Heart right ventricle (tissue), 16 donors: ENCODE measurements at places on chromosomes 7 and 10. TPM values are rescaled to one million over a fixed set of nuclear protein-coding genes. Genes with fewer than 3 reads are reported as not detected.

GRCh38 chr10:1272079-1272776, 216.0 kb downstream of the WDR37 start:
- no peak for DNase-seq

The ZNF212 gene
- total RNA-seq, result 4.7 TPM

- DNase-seq, result no peak
These were observed 50.8 kb downstream of the CH25H start for GRCh38 chr10:89156161-89156835.

- DNase-seq, result no peak
These were observed 333.5 kb downstream of the GPR37 start for GRCh38 chr7:124432009-124432578.

DNA sequence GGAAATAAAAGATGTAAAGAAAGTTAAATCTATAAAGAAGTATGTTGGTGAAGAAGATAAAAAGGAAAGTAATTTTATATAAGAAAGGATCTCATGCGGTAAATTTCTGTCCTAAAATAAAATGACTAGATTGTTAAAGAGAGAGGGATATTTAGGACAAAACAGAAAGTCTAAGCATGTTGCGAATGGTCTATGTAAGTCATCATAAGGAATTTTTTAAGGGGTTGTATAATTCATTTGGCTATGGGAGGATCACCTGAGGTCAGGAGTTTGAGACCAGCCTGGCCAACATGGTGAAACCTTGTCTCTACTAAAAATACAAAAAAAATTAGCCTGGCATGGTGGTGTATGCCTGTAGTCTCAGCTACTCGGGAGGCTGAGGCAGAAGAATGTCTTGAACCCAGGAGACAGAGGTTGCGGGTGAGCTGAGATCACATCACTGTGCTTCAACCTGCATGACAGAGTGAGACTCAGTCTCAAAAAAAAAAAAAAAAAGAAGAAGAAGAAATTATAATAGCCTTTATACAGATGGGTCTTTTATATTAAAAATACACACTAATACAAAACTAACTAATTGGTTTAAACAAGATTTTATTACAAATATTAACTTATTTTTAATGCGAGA, 294.3 kb downstream of the MAGI2 start:
- DNase-seq, result no peak

DNA sequence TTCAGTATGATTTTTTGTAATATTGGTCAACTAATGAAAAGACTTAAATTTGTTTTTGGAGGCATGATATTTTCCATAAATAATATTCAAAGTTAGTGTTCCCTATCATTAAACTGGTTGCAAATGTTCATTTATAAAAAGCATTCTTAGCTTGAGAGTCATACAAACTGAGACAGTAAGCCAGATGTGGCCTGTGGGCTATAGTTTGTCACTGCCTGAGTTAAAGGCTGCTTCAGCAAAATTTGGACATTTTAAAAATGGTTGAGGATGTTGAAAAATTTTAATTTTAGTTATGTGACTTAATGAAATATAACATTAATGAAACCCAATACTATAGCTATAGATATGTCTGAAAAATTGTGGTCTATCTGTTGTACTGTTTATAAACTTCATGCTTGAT, 180.2 kb upstream of the CACNA2D1 start:
- no peak for DNase-seq

- no peak for DNase-seq
These were observed 31.1 kb upstream of the ADD3 start for GRCh38 chr10:109976681-109977080.

GRCh38 chr7:138667535-138668228, 33.5 kb downstream of the SVOPL start:
- no peak for DNase-seq

DNA sequence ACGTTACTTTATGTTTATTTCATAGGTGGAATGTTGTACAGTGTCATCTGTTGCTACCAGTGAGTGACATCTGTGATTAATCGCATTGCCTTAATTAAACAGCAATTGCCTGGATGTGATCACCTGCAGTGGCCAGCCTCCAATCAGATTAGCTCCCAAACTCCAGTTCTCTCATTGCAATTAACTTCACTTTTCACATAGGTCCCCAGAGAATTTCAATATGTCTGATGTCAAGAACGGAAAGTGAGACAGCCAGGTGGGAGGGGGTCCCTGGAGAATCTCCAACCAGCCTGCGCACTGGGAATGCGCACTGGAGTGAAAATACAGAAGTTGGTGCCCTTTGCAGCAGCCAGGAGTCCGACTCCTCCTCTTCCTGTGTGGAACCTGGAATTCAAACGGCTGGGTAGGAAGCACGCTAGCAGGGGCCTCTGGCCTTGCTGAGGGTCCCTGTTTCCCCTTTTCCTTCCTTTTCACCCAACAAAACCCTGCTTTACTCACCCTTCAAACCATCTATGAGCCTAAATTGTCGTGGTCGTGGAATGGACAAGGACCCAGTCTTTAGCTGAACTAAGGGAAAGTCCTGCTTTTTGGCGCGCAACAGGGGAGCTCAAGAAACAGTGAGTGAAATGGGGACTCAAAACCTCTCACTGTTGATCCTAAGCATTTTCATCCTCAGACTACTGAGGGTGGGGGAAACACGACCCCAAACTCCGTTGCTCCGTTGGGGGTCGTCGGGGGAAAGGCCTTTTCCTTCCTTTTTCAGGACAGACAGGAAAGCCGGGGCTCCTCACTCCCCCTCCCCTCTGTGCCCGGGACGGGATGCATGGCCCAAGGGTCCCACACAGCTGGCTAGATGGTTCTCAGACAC, 1355.5 kb upstream of the LRRTM3 start:
- peak; percentile 41 for DNase-seq

The PCLO gene
- 2.1 TPM for total RNA-seq

The PHKG1 gene
- total RNA-seq, result 18.5 TPM

GRCh38 chr7:98281757-98282606, 496 bp downstream of the BRI3 start:
- DNase-seq, result no peak

The PDE1C gene
- total RNA-seq, result 124 TPM

DNA sequence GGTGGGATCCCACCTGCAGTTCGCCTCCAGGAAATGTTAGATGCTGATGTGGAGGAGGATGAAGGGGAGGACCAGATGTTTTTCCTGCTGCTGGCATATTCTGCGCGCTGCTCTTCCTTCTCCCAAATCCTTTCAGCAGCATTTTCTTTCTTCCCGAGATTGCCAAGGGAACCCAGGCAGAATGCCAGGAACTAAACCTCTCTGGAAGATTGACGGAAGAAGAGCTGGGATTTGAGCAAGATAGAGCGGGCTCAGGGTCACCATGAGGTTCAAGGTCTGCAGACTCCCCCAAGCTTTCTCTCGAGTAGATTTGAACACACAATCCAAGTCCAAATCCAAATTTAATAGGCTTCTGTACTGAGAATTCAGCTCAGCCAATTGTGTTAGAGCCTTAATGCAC, 345.2 kb upstream of the C7orf33 start:
- DNase-seq, result no peak

The PTPRZ1 gene
- total RNA-seq, result 0.32 TPM

DNA sequence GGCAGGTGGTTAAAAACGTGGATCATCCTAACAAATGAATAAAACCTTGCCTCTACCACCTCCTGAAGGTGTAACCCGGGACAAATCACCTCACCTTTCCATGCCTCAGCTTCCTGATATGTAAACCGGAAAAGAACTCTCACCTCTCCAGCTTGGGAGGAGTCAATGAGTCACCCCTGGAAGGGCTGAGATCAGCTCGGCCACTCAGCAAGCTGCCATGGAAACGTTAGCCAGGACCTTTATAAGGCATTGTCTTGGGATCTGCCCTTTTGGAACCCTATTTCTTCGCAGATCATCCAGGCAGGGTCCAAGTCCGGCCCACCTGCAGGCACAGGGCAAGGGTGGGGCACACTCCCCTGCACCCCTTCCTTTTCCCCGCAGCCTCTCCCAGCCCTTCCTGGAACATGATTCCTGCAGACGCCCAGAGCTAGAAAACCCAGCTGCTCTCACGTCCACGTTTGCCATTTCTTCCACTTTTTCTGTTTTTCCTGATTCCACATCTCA, 81.6 kb upstream of the PFKP start:
- DNase-seq, result no peak

DNA sequence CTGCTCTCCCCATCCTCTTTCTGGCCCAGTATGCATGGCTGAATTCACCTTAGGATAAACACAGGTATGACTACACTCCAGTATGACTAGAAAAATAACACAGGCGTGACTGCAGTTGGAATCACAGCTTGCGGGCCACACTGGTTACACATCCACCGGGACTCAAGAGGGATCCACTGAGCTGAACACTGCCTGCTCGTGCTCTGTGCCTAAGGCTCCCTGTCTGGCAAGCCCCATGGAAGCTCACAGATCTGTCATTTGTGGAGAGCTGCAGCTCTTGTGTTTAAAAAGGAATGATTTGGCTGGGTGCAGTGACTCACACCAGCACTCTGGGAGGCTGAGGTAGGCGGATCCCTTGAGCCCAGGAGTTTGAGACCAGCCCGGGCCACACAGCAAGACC, 26.8 kb downstream of the VOPP1 start:
- no peak for DNase-seq

DNA sequence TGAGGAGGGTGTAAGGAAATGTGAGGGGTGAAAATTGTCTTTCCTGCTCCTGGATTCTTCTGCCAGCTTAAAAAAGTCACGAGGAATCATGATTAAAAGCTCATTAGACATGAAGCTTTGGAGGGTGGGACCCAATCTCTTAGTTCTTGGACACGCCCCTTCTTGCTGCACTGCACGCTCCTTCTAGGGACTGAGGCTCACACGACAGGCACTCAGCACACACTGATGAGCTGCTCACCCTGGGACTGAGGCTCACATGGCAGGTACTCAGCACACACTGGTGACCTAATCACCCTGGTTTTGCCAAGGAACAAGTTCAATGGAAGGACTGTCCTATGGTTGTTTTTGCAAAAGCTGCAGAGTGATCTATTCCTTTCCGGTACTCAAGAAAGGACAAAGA, 65.8 kb upstream of the ELMO1 start:
- no peak for DNase-seq
